Effector memory CD4-positive, alpha-beta T cell (primary cell): ENCODE measurements at places on chromosomes 1 and 21.

DNA sequence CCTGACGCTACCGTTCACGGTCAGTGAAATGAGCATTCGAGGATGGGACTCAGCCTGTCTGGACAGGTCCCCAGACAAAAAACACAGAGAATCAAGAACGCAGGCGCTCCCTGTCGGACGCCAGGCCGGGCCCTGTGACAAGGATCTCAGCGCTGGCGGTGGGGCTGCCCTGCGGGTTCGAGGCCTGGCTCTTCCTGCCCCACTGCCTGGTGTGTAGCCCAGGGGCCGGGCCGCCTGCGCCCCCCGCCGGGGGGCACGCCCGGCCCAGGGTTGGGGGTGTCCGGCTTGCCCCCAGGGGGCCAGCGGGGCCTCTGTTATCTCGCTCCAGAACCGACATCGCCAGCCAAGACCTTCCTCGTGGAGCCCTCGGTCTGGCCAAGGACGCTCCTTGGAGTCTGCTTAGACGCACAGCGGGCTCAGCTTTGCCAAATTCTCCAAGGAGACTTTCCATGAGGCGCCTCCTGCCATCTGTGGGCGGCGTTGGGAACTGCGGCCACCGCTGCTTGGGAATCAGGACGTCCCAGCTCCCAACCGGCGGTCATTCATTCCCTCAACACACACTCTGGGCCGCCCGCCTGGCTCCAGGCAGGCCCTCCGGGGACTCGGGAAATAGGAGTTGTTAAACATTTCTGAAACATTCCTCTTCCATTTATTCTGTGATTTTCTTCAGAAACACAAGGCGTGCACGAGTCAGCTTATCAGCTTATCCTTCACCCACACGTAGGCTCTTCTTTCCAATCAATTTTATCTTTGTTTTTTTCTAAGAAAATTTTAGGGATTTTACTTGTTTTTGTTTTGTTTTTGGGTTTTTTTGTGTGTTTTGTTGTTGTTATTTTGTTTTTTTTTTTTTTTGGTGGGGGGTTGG is 11.3 kb upstream of the RIPK4 start:
- no peak for DNase-seq

DNA sequence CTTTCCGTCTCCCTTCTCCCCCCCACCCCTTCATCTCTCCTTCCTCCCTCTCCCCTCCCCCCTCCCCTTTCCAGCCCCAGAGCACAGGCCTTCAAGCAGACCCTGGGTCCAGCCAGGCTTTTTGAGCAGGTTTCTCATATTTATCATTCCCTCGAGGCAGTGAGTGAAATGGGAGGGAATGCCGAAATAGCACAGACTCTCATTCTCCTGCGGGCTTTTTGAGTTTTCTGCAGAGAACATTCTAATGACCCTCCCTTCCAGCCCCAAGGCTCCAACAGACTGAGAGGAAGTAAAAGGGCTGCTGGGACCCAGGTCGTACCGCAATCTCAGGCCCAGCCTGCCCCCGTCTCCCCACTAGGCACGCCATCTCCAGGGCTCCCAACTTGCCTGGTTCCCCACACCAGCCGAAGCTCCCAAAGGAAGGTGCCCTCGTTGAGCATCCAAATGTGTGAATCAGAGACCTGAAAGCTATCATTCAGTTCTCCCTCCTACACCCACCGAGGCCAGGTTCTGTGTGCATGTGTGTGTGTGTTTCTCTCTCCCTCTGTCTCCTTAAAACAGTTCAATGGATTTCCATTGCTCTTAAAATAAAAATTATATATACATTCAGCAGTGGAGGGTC is 22.3 kb downstream of the ACTA1 start:
- no peak for DNase-seq

DNA sequence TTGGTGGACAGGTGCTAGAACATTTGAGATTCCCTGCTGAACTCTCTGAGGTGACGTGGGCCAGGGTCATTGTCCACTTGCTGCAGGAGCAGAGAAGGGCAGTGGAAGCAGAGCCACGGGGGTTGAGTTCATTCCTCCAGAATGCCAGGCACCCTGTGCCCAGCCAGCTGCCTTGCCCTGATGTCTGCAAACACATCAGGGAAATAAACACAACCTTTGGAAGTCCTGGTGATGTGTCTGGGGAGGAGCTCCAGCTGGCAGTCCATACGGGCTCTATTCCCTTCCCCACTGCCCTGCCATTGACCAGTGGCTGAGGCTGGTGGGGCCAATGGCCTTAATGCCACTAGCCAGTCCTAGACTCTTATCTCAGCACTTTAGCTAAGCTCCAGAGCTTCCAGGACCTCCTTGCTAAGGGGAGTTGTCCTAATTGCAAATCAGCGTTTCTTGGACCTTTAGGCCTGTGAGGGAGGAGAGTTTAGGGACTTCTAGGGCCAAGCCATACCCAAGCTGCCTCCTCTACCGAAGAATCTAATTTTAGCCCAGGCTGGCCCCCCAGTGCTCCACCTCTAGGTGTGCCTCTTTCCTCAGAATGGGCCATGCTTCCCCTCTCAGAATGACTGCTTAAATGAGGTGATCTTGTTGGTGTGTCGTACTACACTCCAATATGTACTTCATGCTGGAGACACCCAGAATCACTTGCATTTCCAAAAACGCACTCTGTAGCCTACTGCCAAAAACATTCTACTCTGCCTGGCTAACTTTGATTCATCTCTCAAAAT is 25.9 kb upstream of the MFSD2A start:
- no peak for DNase-seq

DNA sequence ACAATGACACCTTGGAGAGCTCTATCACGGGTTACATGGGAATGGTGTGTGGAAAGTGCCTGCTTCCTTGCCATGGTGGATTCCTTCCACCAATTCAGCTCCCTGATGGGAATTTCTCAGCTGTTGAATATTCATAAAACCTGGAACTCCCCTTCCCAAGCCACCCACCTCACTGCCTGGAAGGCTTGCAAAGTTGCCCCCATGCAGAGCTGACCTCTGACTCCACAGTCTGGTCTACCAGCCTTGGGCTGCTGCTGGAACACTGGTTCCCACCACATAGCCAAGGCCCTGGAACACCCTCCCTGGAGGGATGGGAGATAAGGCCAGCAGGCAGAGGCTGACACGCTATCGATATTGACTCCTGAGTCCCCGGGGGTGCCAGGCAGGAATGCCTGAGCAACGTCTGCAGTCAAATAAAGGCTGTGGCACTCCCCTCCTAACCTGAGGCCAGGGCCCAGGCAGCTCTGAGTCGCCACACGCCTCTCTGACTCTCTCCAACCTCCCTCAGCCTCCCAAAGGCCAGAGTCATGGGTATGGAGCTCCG is 8.8 kb downstream of the CCDC24 start:
- DNase-seq: no peak

DNA sequence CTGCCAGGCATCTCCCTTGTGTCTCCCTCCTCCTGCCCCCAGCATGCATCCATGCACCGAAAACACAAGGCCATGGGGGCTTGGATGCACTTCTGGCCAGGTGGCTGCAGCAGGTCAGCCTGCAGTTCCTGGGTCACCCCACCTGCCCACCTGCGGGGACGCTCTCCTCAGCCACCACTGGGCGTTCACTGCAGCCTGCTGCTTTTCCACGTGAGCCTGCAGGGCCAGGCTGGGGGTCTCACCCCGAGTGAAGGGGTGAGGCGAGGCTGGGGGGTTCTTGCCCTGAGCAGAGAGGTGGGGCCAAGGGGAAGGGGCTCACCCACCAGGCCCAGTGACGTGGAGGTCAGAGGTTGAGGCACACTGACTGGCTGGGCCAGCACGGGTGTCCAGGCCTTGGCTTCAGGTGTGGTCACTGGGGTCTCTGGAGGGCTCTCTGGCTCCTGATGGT is 64.6 kb downstream of the WNT9A start:
- no peak for DNase-seq
